ENCODE measurements at places on chromosomes 12 and 14.

GRCh38 chr12:104569346-104570173, 112.8 kb downstream of the CHST11 start:
- peak; percentile 37 for DNase-seq
- peak overlapping the region; percentile 55 for H3K4me3 ChIP-seq
- peaks cover 10% of the 10 kb centered on the region for H3K36me3 ChIP-seq
- H3K4me1 ChIP-seq: peaks cover 73% of the 10 kb centered on the region
- no peaks in the 10 kb centered on the region for H3K27me3 ChIP-seq
- H3K27ac ChIP-seq: peak overlapping the region; percentile 82

DNA sequence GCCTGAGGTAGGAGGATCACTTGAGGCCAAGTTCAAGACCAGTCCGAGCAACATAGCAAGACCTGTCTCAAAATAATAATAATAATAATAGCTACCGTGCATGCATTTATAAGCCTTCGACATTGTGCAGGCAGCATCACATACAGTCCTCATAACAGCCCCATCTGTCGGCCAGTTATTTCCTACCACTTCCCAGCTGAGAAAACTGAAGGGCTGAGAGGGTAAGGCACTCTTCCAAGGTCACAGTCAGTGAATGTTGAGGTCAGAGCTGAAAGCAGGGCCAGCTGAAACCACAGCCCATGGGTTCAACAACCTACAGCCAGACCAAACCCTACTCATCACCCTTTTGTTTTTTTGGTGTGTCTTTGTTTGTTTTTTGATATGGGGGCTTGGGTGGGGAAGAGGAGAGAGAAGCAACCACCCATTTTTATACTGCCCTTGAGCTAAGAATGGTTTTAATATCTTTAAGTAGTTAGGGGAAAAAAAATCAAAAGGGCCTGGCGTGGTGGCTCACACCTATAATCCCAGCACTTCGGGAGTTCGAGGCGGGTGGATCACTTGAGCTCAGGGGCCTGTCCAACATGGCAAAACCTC, 16.8 kb upstream of the ITPK1 start:
- no peak overlapping the region for H3K27ac ChIP-seq
- no peak overlapping the region for H3K4me3 ChIP-seq
- H3K4me1 ChIP-seq: no peaks in the 10 kb centered on the region
- no peak for DNase-seq
- H3K27me3 ChIP-seq: no peaks in the 10 kb centered on the region

GRCh38 chr12:46676797-46677520, 148.8 kb downstream of the SLC38A4 start:
- H3K27me3 ChIP-seq: no peaks in the 10 kb centered on the region
- no peaks in the 10 kb centered on the region for H3K36me3 ChIP-seq
- no peaks in the 10 kb centered on the region for H3K4me1 ChIP-seq
- no peak overlapping the region for H3K27ac ChIP-seq
- no peak for DNase-seq

GRCh38 chr14:101819251-101819990, 57.9 kb downstream of the PPP2R5C start:
- DNase-seq: no peak
- H3K36me3 ChIP-seq: peaks cover 51% of the 10 kb centered on the region
- peak overlapping the region; percentile 32 for H3K4me3 ChIP-seq
- H3K4me1 ChIP-seq: peaks cover 88% of the 10 kb centered on the region

DNA sequence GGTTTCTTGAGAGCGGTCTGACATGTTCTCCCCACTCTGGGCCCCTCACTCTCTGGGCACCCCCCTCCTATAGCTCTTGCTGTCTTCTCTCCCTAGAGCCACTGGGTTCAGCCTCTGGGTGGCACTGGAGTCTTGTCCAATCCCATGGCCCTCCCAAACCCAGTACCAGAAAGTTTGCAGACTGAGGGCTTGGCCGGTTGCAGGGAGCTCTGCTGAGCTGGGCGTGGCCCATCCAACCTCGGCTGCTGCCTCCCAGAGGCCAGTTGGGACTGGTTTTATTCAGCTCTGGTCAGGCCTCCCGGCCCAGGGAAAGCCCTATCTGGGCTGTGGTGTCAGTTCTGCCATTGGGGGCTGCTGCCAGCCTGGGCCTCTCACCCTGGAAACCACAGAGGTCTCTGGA, 37.9 kb downstream of the ISCA2 start:
- no peak overlapping the region for H3K4me3 ChIP-seq
- H3K27me3 ChIP-seq: no peaks in the 10 kb centered on the region
- peaks cover 3% of the 10 kb centered on the region for H3K4me1 ChIP-seq

GRCh38 chr14:103518422-103519042, 4.1 kb downstream of the CKB start:
- H3K4me1 ChIP-seq: peaks cover 11% of the 10 kb centered on the region
- H3K27ac ChIP-seq: no peak overlapping the region
- H3K4me3 ChIP-seq: no peak overlapping the region
- peak; percentile 69 for DNase-seq
- no peaks in the 10 kb centered on the region for H3K27me3 ChIP-seq

DNA sequence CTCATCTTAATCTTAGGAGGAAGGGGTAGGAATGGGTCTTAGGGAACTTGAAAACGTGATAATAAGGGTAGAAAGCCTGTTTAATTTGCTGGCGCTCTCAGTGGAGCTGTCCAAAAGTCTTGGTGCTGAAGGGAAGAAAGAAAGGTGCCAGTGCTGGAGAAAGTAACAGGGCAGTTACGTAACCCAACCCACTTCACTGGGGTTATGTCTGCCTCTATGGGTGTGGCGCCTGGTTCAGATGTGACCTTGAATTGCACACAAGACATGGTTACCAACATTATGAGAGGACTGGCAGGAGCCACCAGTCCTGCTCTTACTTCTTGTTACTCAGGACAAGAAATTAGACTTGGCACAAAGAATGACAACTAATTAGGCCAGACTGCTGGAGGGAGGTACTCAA, 18.6 kb upstream of the GPATCH2L start:
- H3K27me3 ChIP-seq: peaks cover 59% of the 10 kb centered on the region
- no peak overlapping the region for H3K4me3 ChIP-seq
- no peaks in the 10 kb centered on the region for H3K36me3 ChIP-seq
- H3K4me1 ChIP-seq: peaks cover 2% of the 10 kb centered on the region
- no peak overlapping the region for H3K27ac ChIP-seq
- no peak for DNase-seq

- H3K36me3 ChIP-seq: peaks cover 51% of the 10 kb centered on the region
- peak overlapping the region; percentile 73 for H3K27ac ChIP-seq
- no peak overlapping the region for H3K4me3 ChIP-seq
These were observed 30.6 kb downstream of the ATF7IP start for GRCh38 chr12:14396071-14396470.

DNA sequence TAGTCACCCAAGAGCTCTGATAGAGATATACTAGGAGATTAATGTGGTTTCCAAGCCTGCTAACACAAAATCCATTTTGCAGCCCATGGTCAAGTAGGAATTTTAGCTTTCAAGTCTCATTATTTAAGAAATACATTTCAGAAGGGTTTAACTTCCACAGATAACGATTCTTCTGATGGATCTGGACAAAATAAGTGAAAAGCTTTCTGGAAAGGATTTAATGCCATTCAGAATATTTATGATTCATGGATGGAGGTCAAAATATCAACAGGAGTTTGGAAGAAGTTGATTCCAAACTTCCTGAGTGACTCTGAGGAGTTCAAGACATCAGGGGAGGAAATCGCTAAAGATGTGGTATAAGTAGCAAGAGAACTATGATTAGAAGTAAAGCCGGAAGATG, 214.6 kb downstream of the ATXN7L3B start:
- H3K4me1 ChIP-seq: no peaks in the 10 kb centered on the region
- H3K4me3 ChIP-seq: no peak overlapping the region
- no peaks in the 10 kb centered on the region for H3K27me3 ChIP-seq
- H3K36me3 ChIP-seq: no peaks in the 10 kb centered on the region
- H3K27ac ChIP-seq: no peak overlapping the region

DNA sequence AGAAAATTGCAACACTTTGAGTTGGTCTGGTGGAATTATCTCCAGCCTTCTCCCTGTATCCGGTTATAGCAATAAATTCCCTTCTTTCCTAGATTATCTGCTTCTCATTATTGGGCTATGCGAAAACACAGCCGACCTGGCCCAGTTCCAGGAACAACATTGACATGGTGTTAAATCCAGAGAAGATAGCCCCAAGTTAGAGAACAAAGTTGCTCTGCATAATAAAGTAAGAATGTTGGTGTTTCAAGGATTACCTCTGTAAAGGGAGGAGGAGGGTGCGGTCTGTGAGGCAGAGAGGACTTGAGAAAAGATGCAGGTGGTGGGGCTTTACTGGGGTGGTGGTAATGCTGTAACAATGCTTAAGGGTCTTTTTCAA, 12.1 kb downstream of the TCL1A start:
- H3K36me3 ChIP-seq: peaks cover 2% of the 10 kb centered on the region
- peak overlapping the region; percentile 94 for H3K27ac ChIP-seq
- peaks cover 2% of the 10 kb centered on the region for H3K27me3 ChIP-seq
- no peak for DNase-seq
- H3K4me3 ChIP-seq: no peak overlapping the region
- H3K4me1 ChIP-seq: peaks cover 90% of the 10 kb centered on the region

GRCh38 chr14:59570122-59570521, 6.5 kb downstream of the CCDC175 start:
- DNase-seq: no peak
- H3K36me3 ChIP-seq: no peaks in the 10 kb centered on the region
- no peak overlapping the region for H3K4me3 ChIP-seq
- no peaks in the 10 kb centered on the region for H3K4me1 ChIP-seq
- H3K27ac ChIP-seq: no peak overlapping the region
- H3K27me3 ChIP-seq: peaks cover 16% of the 10 kb centered on the region

DNA sequence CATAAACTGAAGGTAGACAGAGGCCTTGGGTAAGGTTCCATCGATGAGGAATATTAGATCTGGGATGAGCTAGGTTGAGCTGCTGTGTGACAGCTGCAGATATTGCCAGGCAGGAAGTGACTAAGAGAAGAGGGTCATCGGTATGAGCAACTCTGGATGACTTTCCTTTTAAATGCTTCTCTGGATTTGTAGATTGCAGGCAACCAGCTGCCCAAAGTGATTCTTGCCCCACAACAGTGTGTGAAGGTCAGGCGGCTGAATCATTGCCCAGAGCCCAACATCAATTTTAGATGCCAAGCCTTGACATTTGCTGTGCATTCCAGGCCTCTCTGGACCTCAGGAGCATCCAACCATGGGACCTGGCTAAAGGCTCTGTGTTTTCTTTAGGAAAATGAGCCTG, 255.9 kb downstream of the DPF3 start:
- no peak for DNase-seq
- peaks cover 10% of the 10 kb centered on the region for H3K4me1 ChIP-seq
- H3K36me3 ChIP-seq: peaks cover 2% of the 10 kb centered on the region
- no peak overlapping the region for H3K4me3 ChIP-seq

DNA sequence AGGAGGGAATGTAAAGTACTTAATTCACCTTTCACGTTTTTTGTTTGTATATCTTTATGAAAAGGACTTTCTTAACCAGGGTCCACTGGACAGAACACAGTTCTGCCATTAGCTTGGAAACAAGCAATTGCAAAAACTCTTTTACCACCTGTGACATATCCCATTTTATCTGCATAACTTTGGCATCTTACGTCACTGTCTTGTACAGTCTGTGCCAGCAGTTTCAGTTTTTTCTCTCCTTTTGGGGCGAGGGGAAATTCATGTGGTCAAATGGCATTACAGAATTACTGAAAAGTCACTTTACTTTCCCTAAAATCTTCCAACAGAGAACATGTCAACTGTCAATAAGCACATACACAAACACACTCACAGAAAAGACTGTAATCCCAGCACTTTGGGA, 43.7 kb upstream of the SELPLG start:
- peaks cover 54% of the 10 kb centered on the region for H3K36me3 ChIP-seq
- H3K27me3 ChIP-seq: no peaks in the 10 kb centered on the region
- DNase-seq: no peak
- H3K4me1 ChIP-seq: peaks cover 3% of the 10 kb centered on the region

DNA sequence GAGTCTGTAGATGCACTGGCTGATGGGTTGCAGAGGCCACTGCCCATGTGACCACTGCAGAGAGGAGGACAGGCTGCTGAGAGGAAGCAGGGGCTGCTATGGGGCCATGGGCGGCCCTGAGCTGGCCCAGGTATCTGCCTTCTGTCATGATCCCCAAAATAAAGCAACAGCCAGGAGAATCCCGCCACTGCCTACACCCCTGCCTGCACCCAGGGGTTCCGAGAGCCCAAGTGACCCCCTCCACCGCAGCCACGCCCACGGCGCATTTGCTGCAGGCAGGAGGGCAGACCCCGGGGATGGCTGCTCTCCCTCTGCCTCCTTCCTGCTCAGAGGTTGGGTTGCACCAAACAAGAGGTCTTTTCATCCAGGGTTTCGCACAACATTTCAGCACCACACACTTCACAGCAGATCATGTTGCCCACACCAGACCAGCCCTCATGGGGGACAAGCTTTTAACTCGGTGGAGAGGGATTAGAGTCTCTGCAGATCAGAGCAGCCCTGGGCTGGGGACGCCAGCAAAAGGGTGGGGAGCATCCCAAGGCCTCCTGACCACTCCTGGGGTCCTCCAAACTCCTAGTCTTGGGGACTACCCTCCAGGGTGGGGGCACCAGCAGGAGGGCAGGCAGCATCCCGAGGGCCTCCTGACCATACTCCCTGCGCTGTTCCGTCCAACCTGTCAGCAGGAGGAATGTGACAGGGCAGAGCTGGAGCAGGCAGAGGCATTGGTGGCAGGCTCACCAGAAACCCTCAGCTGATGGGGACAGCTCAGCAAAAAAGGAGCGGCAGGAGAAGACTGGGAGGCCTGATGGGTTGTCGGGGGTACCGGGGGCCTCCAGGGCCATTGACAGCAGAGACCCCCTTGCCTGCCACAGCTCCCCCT, 14.1 kb downstream of the CCDC85C start:
- H3K27me3 ChIP-seq: no peaks in the 10 kb centered on the region
- H3K4me3 ChIP-seq: no peak overlapping the region
- no peak overlapping the region for H3K27ac ChIP-seq
- H3K4me1 ChIP-seq: peaks cover 1% of the 10 kb centered on the region
- DNase-seq: no peak
- no peaks in the 10 kb centered on the region for H3K36me3 ChIP-seq

GRCh38 chr12:114682106-114682784, 1.7 kb downstream of the TBX3 start:
- peaks cover 23% of the 10 kb centered on the region for H3K4me1 ChIP-seq
- peaks cover 86% of the 10 kb centered on the region for H3K27me3 ChIP-seq
- H3K36me3 ChIP-seq: no peaks in the 10 kb centered on the region
- no peak overlapping the region for H3K27ac ChIP-seq
- DNase-seq: no peak
- no peak overlapping the region for H3K4me3 ChIP-seq

GRCh38 chr12:102806110-102806509, 110.9 kb downstream of the PAH start:
- peaks cover 2% of the 10 kb centered on the region for H3K27me3 ChIP-seq
- no peaks in the 10 kb centered on the region for H3K36me3 ChIP-seq
- no peaks in the 10 kb centered on the region for H3K4me1 ChIP-seq
- H3K4me3 ChIP-seq: no peak overlapping the region

- peaks cover 14% of the 10 kb centered on the region for H3K4me1 ChIP-seq
- H3K36me3 ChIP-seq: no peaks in the 10 kb centered on the region
- no peak overlapping the region for H3K27ac ChIP-seq
- no peak for DNase-seq
- peaks cover 18% of the 10 kb centered on the region for H3K27me3 ChIP-seq
These were observed 4.1 kb upstream of the WIF1 start for GRCh38 chr12:65125247-65125646.

DNA sequence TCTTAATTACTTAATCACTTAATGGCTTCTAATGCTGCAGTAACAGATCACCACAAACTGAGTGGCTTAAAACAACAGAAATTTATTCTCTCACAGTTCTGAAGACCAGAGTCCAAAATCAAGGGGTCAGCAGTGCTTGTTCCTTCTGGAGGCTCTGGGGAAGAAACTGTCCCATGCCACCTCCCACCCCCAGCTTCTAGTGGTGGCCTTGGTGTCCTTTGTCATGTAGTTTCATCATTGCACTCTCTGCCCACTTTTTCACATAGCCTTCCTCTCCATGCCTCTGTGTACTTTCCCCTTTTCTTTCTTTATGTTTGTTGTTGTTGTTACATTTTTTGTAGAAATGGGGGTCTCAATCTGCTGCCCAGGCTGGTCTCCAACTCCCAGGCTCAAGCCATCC, 16.1 kb upstream of the UBC start:
- peaks cover 6% of the 10 kb centered on the region for H3K27me3 ChIP-seq
- H3K27ac ChIP-seq: no peak overlapping the region
- DNase-seq: no peak
- H3K4me1 ChIP-seq: peaks cover 25% of the 10 kb centered on the region
- peaks cover 10% of the 10 kb centered on the region for H3K36me3 ChIP-seq
